ENCODE measurements at places on chromosomes 12 and 14.

- no peak for DNase-seq
Measured at GRCh38 chr12:131218026-131218922, 264.6 kb downstream of the ADGRD1 start.

- DNase-seq = no peak
Measured at GRCh38 chr14:75030147-75030546, 21.1 kb downstream of the MLH3 start.

DNA sequence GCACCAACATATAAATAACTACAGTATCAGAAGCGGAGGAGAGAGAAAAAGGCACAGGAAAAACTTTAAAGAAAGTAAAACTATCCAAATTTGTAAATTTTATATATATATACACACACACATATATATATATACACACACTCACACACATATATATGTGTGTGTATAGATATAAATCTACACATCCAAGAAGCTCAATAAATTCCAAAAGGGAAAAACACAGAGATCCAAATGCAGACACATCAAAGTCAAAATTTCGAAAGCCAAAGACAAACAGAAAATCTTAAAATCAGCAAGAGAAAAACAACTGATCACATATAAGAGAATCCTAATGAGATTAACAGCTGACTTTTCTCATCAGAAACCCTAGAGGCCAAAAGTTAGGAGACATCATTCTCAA is 37.3 kb downstream of the PARP11 start:
- no peak for DNase-seq

GRCh38 chr12:121536054-121536898 is 44.5 kb downstream of the KDM2B start:
- DNase-seq = no peak

GRCh38 chr12:112977641-112978040 is 678 bp upstream of the OAS2 start:
- no peak for DNase-seq

GRCh38 chr12:101670007-101670671 is 27.3 kb upstream of the CHPT1 start:
- DNase-seq = no peak

- no peak for DNase-seq
Measured at GRCh38 chr14:69769623-69770022, 2.7 kb downstream of the SRSF5 start.

DNA sequence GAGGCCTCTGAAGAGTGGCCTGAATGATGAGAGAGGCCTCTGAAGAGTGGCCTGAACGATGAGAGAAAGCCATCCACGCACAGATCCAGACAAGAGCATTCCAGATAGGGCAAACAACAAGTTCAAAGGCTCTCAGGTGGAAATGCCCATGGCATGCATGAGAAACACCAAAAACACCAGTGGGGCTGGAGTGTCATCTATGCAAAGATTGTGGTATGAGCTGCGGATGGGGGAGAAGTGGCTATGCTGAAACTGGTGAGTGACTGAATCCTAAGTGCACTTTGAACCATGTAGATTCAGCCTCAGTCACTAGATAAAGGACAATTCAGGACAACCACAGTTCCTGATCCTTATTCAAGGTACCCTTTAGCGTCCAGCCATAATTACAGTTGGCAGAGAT is 79.4 kb upstream of the GZMB start:
- DNase-seq = no peak

GRCh38 chr14:85565862-85566296 is 35.9 kb downstream of the FLRT2 start:
- no peak for DNase-seq

DNA sequence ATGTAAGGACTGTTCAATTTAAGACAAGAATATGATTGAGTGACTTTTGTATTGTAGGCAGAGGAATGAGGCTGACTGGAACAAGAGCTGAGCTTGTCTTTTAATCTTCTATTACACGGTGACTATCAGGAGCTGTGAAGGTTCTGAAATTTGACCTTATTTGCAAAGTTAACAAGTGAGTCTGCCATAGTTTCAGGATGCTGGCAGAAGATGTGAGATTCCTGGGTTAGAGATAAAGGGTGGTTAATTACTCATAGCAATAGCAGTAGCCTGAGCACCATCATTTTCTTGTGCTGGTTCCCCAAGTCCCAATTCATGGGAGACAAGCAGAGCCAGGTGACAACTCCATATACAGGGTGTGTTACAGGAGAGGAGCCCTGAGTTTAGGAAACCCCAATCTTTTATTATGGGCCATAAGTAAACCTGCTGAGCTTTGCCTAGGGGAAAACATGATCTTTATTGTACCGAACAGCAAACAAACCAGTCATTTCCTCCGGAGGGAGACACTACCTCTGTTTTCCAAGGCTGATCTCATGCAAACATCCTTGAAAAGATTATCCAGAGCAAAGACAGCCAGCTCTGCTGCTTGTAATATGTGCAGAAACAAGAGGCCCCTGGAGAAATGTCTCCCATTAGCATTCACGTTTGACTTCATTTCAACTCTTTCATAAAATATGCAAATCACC is 51.7 kb upstream of the DDX11 start:
- DNase-seq = no peak

GRCh38 chr14:70896981-70897380 is 10.3 kb upstream of the PCNX1 start:
- no peak for DNase-seq
